ENCODE measurements at places on chromosomes 4 and X. TPM values are rescaled to one million over a fixed set of nuclear protein-coding genes. Genes with fewer than 3 reads are reported as not detected.

Gene NAP1L2
- polyA plus RNA-seq = 0.13 TPM

- H3K27ac ChIP-seq = no peak overlapping the region
- DNase-seq = no peak
- H3K4me3 ChIP-seq = no peak overlapping the region
- no peaks in the 10 kb centered on the region for H3K4me1 ChIP-seq
These were observed 37.1 kb downstream of the RWDD4 start for GRCh38 chr4:183621875-183622274.

- no peaks in the 10 kb centered on the region for H3K4me1 ChIP-seq
- DNase-seq = no peak
These were observed 53.7 kb downstream of the SEPSECS start for GRCh38 chr4:25106363-25107151.

- H3K27me3 ChIP-seq = no peaks in the 10 kb centered on the region
- H3K4me1 ChIP-seq = peaks cover 57% of the 10 kb centered on the region
- H3K4me3 ChIP-seq = no peak overlapping the region
- no peaks in the 10 kb centered on the region for H3K36me3 ChIP-seq
- DNase-seq = peak; percentile 30
- H3K27ac ChIP-seq = peak overlapping the region; percentile 94
These were observed 29.2 kb downstream of the SULT1B1 start for GRCh38 chr4:69731241-69731640.

DNA sequence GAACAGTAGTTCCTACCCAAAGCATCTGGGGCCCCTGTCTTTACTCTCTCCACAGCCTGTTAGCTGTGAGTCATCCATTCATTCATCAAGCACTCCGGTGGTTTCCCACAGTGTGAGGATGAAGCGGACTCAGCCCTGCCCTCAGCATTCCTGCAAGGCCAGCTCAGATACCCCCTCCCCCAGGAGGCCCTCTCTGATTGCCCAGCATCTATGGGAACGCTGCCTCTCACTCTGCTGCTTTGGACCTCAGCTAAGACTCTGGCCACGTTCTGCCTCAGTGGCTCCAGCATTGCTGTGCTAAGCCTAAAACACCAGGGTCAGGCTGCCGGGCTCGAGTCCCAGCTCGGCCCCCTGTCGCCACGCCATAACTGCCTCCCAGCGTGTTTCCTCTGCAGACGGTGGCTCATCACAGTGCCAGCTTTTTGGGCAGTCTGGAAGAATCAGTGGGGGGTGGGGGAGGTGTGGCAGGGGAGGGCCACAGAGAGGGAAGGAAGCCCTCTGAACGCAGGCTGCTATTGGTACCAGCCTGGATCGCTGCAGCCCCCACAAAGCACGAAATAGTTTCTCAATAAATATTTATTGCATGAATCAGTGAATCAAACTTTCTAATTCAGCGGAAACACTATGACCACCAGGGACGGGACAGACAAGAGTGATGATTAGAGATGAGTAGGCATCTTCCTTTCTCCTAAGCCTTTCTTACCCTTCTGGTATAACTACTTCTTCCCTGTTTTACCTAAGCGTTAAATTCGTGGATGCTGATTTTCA is 74.4 kb downstream of the SORCS2 start:
- no peak for DNase-seq
- no peak overlapping the region for H3K4me3 ChIP-seq
- no peaks in the 10 kb centered on the region for H3K27me3 ChIP-seq

- no peaks in the 10 kb centered on the region for H3K4me1 ChIP-seq
- DNase-seq = no peak
- H3K27ac ChIP-seq = no peak overlapping the region
- H3K4me3 ChIP-seq = no peak overlapping the region
These were observed 76.4 kb downstream of the MAGED4 start for GRCh38 chrX:52261125-52261462.

DNA sequence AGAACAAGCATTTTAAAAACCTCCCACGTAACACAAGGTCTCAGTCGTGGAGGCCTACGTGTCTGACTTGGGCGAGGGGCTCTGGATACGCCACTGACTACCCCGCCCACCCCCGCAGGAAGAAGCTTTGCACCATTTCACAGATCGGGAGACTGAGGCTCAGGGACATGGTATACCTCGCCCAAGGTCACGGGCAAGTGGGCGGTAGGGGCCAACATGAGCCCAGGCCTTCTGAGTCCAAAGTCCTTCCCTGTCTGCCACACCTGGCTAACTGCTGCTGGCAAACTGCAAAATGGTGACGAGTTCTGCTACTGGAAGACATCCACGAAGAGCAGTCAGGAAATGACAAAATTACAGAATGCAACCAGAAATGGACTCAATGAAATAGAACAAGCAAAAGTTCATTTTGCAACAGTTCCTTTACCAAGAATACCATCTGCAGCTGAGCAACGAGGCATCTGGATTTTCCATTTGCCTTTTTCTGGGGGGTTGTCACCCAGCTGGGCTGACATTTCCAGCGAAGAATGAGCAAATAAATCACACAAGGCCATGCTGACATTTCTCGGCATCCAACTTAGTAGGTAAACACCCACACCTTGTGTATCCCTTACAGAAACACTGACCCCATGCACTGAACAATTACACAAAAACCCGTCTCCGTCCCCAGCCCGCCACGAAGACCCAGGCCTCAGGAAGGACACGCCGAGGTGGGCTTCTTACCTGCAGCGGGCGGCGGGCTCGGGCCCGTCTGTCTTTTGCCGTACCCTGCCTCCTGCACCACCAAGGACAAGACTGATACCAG is 70.2 kb upstream of the AFAP1 start:
- no peaks in the 10 kb centered on the region for H3K27me3 ChIP-seq
- DNase-seq = no peak
- no peak overlapping the region for H3K27ac ChIP-seq
- no peaks in the 10 kb centered on the region for H3K36me3 ChIP-seq

- no peaks in the 10 kb centered on the region for H3K27me3 ChIP-seq
- DNase-seq = no peak
- no peak overlapping the region for H3K4me3 ChIP-seq
- H3K4me1 ChIP-seq = no peaks in the 10 kb centered on the region
- H3K36me3 ChIP-seq = no peaks in the 10 kb centered on the region
- H3K27ac ChIP-seq = no peak overlapping the region
These were observed 19.8 kb upstream of the DDX3X start for GRCh38 chrX:41314204-41314603.

GRCh38 chr4:159177265-159178150 is 74.6 kb downstream of the RAPGEF2 start:
- H3K27me3 ChIP-seq = no peaks in the 10 kb centered on the region
- H3K36me3 ChIP-seq = no peaks in the 10 kb centered on the region
- H3K4me1 ChIP-seq = peaks cover 35% of the 10 kb centered on the region

DNA sequence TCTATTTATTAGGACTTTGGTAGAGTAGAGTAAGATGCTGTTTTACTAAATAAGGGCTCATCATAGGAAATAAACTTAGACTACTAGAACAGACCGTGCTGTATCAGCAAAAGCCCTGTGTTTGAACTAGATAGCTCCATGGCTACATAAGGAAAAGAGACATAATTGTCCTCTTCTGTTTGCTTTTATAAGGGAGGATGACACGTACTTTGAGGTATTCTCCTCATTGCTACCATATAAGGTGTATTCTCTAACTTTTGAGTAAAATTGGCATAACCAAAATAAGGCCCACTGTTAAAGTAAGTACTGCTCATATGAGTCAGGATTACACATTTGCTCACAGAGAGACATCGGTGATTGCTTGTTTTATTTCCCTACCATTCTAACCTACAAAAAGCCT is 64.3 kb downstream of the PDLIM5 start:
- no peak overlapping the region for H3K27ac ChIP-seq
- peaks cover 37% of the 10 kb centered on the region for H3K4me1 ChIP-seq
- DNase-seq = no peak
- H3K4me3 ChIP-seq = no peak overlapping the region

DNA sequence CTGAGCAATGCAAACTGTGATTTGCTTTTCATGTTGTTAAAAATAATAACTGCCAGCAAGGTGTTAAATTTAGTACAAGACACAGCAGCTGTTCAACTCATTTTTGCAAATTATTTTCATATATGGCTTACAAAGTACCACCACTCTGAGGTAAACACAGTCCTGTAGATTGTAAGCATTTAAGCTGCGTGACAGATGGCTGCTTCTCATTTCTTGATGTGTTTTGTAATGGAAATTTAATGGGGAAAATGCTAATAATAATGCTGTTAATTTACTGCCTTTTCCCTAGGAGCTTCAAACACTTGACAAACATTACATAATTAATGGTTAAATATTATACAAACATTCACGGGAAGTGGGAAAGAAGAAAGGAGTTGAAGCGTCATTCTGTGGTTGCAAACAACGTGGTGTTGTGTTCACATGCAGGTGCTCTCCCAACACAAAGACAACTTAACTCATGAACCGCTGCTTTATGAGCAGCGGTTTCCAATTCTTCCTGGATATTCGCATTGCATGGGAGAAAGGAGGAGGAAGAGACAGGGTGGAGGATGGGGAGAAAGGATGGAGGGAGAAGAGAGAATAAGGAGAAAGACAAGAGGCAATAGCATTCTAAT is 236.8 kb upstream of the VCX start:
- no peak for DNase-seq
- H3K4me1 ChIP-seq = no peaks in the 10 kb centered on the region
- no peaks in the 10 kb centered on the region for H3K27me3 ChIP-seq
- H3K36me3 ChIP-seq = no peaks in the 10 kb centered on the region
- no peak overlapping the region for H3K4me3 ChIP-seq

GRCh38 chrX:57104406-57104805 is 16.9 kb downstream of the SPIN2B start:
- no peaks in the 10 kb centered on the region for H3K27me3 ChIP-seq
- H3K36me3 ChIP-seq = no peaks in the 10 kb centered on the region
- no peak overlapping the region for H3K27ac ChIP-seq
- H3K4me3 ChIP-seq = no peak overlapping the region
- DNase-seq = no peak
- H3K4me1 ChIP-seq = no peaks in the 10 kb centered on the region

DNA sequence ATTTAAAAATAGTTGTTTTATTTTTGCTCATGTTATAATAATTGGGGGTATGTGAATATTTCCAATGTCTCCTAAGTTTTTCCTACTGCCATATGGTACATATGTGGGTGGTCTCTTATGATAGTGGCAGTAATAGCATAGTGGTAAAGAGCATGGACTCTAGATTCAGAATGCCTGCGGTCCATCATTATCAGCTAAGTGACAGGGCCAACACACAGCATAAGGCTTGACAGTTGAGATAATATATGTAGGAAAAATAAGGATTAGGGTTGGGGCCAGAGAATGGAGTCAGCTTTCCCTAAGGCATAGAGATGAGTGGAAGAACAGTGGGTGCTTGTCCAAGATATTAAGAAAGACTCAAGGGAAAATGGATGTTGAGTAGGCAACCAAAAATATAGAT is 2707.5 kb downstream of the PCDH7 start:
- H3K4me1 ChIP-seq = no peaks in the 10 kb centered on the region
- H3K4me3 ChIP-seq = no peak overlapping the region
- DNase-seq = no peak
- no peaks in the 10 kb centered on the region for H3K27me3 ChIP-seq

GRCh38 chr4:142348613-142349021 is 497.5 kb downstream of the INPP4B start:
- DNase-seq = no peak
- no peaks in the 10 kb centered on the region for H3K27me3 ChIP-seq
- no peak overlapping the region for H3K27ac ChIP-seq

DNA sequence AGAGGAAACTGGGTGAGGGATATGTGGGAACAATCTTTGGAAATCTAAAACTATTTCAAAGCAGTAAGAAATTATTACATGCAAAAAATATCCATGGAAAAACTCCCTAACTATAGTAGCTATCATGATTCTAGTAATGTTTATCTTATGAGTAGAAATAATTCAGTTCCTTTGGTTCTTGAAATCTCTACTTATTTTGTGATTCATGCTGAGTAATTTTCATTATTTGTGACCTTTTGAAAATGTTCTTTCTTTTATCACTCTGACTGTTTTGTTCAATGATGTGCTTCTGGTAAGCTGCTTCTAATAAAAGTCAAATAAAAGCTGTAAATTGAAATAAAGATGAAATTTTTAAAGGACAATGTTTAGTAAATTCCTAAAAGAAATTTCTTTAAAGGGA is 40.4 kb upstream of the MAGEB10 start:
- peak overlapping the region; percentile 34 for H3K27ac ChIP-seq
- H3K36me3 ChIP-seq = no peaks in the 10 kb centered on the region
- H3K4me3 ChIP-seq = no peak overlapping the region
